ENCODE measurements at places on chromosomes 1 and 21. TPM values are rescaled to one million over a fixed set of nuclear protein-coding genes. Genes with fewer than 3 reads are reported as not detected.

GRCh38 chr1:212774584-212774983, 17.0 kb downstream of the NSL1 start:
- no peak for DNase-seq

GRCh38 chr1:79716447-79716846, 709.9 kb upstream of the ADGRL4 start:
- DNase-seq = peak; percentile 2

GRCh38 chr1:183696981-183697380, 43.9 kb upstream of the APOBEC4 start:
- DNase-seq = no peak

DNA sequence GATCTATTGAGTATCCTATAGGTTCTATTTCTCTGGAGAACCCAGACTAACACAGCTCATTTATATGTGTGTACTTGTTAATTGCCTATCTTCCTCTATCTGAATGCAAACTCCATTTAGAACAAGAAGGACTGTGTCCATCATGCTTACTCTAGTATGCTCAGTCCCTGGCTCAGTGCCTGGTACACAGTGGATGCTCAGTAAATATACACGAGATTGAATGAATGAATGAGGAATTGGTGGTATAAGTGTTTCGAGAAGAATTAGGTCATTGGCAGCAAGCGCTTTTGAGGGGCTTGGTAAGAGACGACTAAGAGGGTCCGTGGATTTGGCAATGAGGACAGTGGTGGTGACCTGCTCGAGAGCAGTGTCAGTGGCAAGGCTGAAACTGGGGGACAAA, 112.5 kb downstream of the CSMD2 start:
- no peak for DNase-seq

OPRD1 gene
- total RNA-seq = 0.31 TPM

PRAMEF13 gene
- not detected for total RNA-seq

C1orf115 gene
- total RNA-seq = 31.0 TPM

DNA sequence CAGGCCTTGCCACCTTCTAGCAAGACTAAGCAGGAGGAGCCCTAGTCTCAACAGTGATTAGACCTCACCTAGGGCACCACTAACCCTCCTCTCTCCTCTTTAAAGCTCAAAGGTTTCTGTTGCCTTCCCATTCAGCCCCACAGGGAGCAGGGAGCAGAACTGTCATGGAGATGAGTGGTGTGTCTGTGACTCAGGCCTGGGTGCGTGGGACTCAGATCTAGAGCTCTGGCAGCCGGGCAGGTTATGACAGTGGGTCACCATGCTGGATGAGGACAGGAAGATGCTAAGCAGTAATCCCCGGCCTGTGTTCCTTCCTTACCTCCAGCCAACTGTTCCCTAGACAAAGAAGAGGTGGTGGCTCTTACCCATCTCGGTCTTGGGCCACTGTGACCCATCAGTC, 60.1 kb upstream of the COA6 start:
- no peak for DNase-seq

ARV1 gene
- total RNA-seq = 17.2 TPM

- no peak for DNase-seq
These were observed 88.7 kb upstream of the IRF2BP2 start for GRCh38 chr1:234698686-234699085.

DNA sequence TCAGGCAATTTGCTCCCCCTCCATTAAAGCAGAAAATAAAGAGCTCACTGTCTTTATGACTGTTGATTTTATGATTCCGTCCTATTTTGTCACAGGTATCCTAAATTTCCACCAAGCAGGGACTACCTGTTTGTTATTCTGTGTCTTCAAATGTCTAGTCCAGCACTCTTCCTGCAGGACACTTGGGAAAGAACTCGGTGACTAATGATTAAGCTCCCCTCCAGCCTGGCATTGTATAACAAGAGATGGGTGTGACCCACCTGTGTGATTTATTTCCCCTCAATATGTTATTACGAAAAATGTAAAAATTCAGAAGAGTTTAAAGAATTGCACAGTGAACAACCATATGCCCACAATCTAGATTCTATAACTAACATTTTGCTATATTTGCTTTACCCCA, 42.9 kb upstream of the LRRN2 start:
- no peak for DNase-seq
